ENCODE measurements at places on chromosomes 1 and 21. TPM values are rescaled to one million over a fixed set of nuclear protein-coding genes. Genes with fewer than 3 reads are reported as not detected.

Gene NIBAN1
- 0.63 TPM for total RNA-seq

DNA sequence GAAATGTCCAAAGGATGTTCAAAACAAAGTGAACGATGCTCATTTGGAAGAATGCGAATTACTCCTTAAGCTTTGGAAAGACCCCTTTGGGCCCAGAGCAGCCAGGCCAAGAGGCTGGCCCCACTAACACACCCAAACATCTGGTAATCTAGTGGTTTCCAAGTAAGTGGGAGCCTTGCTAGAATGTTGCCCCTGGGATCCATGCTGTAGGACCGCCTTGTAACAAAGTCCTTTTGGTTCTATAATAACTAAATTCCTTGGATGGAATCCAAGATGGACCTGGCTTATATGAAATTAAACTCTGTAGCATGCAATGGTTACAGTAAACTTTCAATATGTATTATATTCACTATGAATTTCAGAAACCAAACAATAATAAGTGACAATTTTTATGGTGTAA lies 25.3 kb downstream of the GPR3 start:
- peaks cover 20% of the 10 kb centered on the region for H3K36me3 ChIP-seq
- DNase-seq = no peak
- H3K27ac ChIP-seq = no peak overlapping the region
- no peak overlapping the region for H3K4me3 ChIP-seq

DNA sequence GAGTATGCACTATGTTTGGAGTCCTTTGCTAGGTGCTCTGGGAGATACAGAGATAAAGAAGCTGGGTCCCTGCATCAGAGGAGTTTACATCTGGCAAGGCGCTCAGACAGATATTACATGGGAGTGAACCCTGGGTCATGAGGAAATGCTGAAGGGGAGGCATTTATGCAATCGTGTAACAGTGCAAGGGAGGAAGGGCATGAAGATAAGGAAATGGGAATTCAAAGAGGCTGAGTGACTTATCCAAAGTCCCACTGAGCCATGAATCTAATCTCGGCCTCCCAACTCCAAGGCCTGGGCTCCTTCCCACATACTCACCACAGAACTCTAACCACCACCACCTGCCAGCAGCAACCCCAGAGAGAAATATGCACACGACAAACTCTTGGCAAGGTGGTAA lies 51.6 kb downstream of the FAM163A start:
- H3K4me3 ChIP-seq = no peak overlapping the region
- H3K4me1 ChIP-seq = no peaks in the 10 kb centered on the region
- no peak for DNase-seq
- H3K27ac ChIP-seq = no peak overlapping the region
- H3K27me3 ChIP-seq = no peaks in the 10 kb centered on the region
- no peaks in the 10 kb centered on the region for H3K36me3 ChIP-seq

Gene HSD11B1
- total RNA-seq = not detected

- no peak for DNase-seq
- H3K4me3 ChIP-seq = no peak overlapping the region
- H3K27me3 ChIP-seq = peaks cover 74% of the 10 kb centered on the region
- no peak overlapping the region for H3K27ac ChIP-seq
Observed at GRCh38 chr1:202989879-202990278, 17.3 kb upstream of the TMEM183A start.

DNA sequence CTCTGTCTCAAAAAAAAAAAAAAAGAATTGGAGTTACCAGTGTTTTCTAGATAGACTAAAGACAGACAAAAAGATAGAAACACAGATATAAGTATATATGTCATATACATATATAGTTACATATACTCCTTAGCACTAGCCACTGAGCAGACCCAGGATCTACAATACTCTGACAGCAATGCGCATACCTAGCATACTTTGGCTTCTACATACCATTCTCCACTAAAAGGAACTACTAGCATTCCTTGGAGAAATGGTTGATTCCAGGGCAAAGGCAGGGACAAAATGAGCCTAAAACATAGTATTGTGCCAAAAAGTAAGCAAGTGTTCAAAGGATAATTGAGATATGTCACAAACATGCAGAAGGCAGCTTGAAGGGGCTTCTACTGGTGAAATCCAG lies 22.7 kb downstream of the SYNJ1 start:
- H3K27me3 ChIP-seq = no peaks in the 10 kb centered on the region
- H3K27ac ChIP-seq = no peak overlapping the region
- no peak for DNase-seq

Gene PTPN22
- not detected for total RNA-seq

Gene ECM1
- total RNA-seq = 5.5 TPM

GRCh38 chr1:104125266-104125665 lies 375.6 kb downstream of the AMY1C start:
- H3K27ac ChIP-seq = no peak overlapping the region
- no peaks in the 10 kb centered on the region for H3K36me3 ChIP-seq
- DNase-seq = no peak
- no peak overlapping the region for H3K4me3 ChIP-seq
- H3K27me3 ChIP-seq = peaks cover 4% of the 10 kb centered on the region

DNA sequence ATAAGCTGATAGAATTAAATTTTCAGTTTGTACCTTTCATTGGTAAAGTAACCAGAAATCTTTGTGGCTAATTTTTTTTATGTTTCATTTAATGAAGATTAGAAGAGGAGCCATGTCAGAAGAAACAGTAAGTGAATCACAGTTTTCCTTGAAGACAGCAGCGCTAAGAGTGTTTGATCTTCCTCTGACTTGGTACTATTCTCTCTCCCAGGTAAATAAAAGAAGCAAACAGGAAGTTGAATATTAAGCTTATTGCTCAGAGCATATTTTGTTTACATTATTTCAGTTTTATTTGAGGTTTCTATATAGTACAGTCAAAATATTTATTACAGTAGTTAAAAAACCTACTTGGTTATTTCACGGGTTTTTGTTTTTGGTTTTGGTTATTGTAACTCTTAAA lies 3.7 kb downstream of the MIGA1 start:
- H3K27me3 ChIP-seq = no peaks in the 10 kb centered on the region
- H3K4me3 ChIP-seq = no peak overlapping the region
- H3K36me3 ChIP-seq = peaks cover 28% of the 10 kb centered on the region
- DNase-seq = no peak
- H3K27ac ChIP-seq = no peak overlapping the region
- peaks cover 20% of the 10 kb centered on the region for H3K4me1 ChIP-seq

Gene CHD1L
- 85.5 TPM for total RNA-seq

DNA sequence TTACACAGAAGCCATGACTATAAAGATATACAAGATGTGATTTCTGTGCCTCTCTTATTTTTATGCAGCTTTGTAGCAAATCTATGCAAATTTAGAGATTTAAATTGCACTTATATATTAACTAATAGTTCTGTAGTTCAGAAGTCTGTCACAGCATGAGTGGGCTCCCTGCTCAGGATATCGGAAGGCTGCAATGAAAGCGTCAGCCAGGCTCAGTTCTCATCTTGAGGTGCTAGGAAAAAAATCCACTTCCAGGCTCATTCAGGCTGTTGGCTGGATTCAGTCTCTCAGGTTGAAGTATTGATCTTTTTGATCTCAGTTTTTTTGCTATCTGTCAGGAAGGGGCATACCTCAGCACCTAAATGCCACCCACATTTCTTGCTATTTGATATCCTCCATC lies 487.4 kb upstream of the DEPDC1 start:
- peaks cover 9% of the 10 kb centered on the region for H3K36me3 ChIP-seq
- no peak for DNase-seq
- peaks cover 5% of the 10 kb centered on the region for H3K4me1 ChIP-seq

Gene CENPF
- total RNA-seq = 202 TPM

DNA sequence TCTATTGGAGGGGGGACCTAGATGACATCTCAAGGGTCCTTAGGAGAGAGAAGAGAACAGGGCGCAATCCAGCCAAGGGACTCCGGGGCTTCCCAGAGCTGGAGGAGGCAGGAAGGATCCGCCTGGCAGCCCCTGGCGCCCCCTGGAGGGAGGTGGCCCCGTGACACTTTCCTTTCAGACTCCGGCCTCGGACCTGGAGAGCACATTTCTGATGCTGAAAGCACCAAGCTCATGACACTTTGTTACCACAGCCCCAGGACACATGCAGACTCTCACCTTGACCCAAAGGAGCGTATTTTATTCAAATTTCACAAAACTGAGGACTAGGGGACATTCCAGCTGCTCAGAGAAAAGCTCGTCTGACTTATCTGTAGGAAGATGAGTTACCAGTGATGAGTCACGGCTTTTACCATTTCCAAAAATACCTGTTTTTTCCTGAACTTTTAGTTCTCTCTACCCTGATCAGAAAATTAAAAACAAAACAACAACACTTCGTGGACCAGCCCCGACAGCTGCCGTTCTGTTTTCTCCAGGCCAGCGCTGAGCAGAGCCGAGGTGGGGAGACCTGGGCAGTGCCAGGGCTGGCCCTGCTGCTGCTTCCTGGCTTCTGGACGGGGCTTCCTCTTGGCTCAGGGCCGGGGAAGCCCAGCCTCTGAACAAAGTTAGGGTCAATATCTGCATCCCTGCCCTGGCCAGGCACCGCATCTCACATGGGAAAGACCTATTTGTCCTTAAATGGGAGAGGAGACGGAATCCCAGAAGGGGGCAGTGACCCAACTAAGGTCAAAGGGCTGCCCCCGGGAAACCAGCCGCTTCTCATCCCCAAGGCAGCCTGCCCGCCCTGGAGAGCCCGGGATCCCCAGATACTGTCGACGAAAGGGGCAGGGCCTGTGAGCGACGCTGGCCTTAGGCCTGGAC lies 21.6 kb upstream of the POFUT2 start:
- no peak overlapping the region for H3K4me3 ChIP-seq
- DNase-seq = peak; percentile 77
- H3K4me1 ChIP-seq = peaks cover 39% of the 10 kb centered on the region
- peaks cover 7% of the 10 kb centered on the region for H3K27me3 ChIP-seq
- H3K27ac ChIP-seq = peak overlapping the region; percentile 10

DNA sequence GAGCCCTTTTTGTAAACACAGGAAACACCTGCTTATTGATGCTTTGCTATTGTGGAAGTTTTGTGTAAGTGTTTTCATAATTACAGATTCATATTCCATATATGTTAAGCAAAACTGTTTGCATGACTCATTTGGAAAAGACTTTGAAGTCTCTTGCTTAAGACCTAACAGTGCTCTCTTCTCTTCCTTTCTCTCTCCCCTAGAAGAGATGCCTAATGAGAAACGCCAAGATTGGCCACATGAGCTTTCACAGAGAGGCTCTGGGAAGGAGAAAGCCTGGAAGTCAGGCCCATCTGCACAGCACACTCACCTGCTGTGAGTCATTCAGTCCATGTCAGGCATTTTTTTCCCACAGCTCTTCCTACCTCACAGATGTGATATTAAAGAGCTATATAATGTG lies 101.6 kb upstream of the PALMD start:
- DNase-seq = no peak
- H3K36me3 ChIP-seq = no peaks in the 10 kb centered on the region
- no peaks in the 10 kb centered on the region for H3K4me1 ChIP-seq

DNA sequence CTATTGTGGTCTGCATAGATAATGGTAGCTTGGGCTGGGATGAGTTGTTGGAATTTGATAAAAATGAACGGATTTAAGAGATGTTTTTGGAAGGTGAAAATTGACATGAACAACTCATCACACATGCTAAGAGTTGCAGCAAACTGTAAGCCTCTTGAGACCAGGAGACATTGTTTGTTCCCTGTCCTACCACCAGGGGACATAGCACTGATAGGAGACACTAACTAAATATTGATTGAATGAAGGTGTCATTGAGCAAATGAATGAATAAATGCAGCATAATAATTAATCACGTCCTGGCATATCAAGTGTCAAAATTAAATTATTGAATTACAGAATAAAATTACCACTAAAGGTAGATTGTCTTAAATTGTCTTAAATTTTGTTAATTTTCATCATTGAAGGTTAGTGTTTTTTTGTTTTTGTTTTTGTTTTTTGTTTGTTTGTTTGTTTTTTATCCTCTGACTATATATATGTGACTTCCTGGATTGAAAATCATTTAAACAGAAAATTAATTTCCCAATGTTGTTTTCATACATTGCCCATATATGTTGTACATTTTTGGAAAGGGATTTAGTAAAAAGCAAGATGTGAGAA lies 285.3 kb upstream of the C1orf105 start:
- H3K4me1 ChIP-seq = no peaks in the 10 kb centered on the region
- peaks cover 7% of the 10 kb centered on the region for H3K36me3 ChIP-seq
- no peak overlapping the region for H3K4me3 ChIP-seq
- H3K27me3 ChIP-seq = no peaks in the 10 kb centered on the region
- H3K27ac ChIP-seq = no peak overlapping the region

Gene CD101
- total RNA-seq = 4.3 TPM

Gene PRDX6
- total RNA-seq = 230 TPM

Gene FCAMR
- total RNA-seq = not detected

DNA sequence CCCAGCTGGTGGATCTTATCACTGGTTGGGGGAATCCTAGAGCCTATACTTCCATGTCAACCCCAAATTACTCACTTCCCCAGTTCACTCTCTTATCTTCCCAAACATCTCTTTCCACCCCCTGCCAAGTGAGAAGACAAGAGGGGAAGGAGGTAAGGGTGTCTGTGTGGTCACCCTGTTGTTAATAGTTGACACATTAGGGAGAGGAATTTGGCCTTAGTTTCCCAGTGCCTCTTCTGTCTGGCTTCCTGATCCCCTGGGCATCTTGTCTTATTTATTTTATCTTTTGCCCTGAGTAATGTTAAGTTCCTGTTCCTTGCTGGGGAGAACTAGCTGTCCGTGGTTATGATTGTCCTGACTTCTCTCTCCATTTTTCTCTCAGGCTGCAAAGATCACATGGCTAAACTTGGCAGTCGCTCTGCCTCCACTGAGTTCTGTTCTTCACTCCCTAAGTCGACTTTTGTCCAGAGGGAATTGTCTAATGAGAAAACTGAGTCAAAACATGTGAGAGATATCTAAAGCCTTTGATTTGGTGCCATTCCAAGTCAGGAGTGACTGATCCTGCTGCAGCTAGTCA lies 157.1 kb upstream of the SYT6 start:
- no peak overlapping the region for H3K4me3 ChIP-seq
- H3K36me3 ChIP-seq = no peaks in the 10 kb centered on the region
- no peaks in the 10 kb centered on the region for H3K4me1 ChIP-seq
- no peak for DNase-seq
- H3K27ac ChIP-seq = no peak overlapping the region
- peaks cover 6% of the 10 kb centered on the region for H3K27me3 ChIP-seq

- H3K27me3 ChIP-seq = no peaks in the 10 kb centered on the region
- no peak for DNase-seq
- H3K27ac ChIP-seq = no peak overlapping the region
- H3K4me3 ChIP-seq = no peak overlapping the region
Observed at GRCh38 chr1:185987611-185988321, 253.6 kb downstream of the HMCN1 start.

- no peak for DNase-seq
- H3K36me3 ChIP-seq = no peaks in the 10 kb centered on the region
- no peak overlapping the region for H3K27ac ChIP-seq
- H3K27me3 ChIP-seq = peaks cover 14% of the 10 kb centered on the region
Observed at GRCh38 chr1:41666981-41667631, 182.6 kb upstream of the EDN2 start.

DNA sequence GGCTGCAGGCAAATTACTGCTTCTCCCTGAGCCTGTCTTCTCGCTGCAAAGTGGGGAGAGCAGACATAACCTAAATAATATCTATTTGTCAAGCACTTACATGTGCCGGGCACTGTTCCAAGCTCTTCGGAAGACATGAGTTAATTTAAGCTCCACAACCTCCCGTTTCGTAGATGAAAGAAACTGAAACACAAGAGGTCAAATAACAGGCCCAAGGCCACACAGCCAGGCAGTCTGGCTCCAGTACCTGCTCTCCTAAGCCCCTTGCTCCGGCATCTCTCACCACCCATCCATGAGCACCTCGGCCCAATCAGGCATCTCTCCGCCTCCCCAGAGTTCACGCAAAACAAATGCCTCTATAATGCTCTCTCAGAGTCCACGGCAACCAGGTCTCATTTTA lies 65.4 kb downstream of the TAS1R2 start:
- H3K36me3 ChIP-seq = no peaks in the 10 kb centered on the region
- DNase-seq = no peak
- no peak overlapping the region for H3K27ac ChIP-seq
- no peak overlapping the region for H3K4me3 ChIP-seq
- H3K4me1 ChIP-seq = no peaks in the 10 kb centered on the region
